ENCODE measurements at places on chromosomes 16 and 17.

DNA sequence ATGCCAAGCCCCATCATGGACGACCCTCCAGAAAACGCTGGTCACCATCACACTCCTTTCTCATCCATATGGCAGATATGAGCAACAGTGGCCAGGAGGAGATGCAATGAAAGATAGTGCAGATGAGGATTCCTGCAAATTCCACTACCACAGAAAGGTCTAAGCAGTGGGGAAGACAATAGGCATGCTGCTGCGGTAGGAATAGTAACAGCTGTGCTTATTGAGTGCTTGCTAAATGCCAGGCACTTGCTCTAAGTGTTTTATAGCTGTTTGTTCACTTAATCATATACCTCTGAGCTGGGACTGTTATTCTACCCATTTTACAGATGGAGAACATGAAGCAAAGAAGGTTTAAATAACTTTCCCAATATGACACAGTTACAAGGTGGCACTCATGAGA is 46.6 kb upstream of the AKAP1 start:
- DNase-seq = no peak

GRCh38 chr16:82510789-82511305 is 115.9 kb upstream of the CDH13 start:
- no peak for DNase-seq

DNA sequence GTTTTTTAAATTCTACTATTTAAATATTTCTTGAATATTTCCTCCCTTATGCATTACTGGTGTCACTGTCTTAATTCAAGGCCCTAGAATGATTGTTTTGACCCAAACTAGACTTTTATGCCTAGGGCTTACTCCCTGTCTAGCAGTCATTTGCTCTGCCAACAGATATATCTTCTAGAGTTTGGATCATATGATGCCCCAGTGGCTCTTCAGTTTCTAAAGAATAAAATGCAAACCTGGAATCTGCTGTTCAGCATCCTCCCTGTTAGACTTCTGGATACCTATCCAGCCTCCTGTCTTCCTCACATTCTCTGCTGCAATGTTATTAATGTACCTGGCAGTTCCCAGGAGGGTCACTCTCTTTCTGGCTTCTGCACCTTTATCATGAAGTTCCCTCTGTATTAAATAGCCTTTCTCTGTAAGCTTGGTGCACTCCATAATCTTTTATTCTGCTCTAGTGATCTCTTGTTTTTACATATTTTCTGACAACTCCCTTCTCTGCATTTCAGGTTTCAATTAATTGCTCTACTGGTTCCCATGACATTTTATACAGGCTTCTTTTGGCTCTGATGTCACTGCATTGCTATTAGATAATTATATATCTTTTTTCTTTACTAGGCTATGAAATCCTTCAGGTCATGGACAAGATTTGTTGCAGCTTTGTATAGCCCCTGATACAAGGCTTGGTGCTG is 15.7 kb downstream of the PHKB start:
- DNase-seq = no peak

- peak; percentile 33 for DNase-seq
These were observed 41.8 kb downstream of the BRD7 start for GRCh38 chr16:50326835-50327465.

DNA sequence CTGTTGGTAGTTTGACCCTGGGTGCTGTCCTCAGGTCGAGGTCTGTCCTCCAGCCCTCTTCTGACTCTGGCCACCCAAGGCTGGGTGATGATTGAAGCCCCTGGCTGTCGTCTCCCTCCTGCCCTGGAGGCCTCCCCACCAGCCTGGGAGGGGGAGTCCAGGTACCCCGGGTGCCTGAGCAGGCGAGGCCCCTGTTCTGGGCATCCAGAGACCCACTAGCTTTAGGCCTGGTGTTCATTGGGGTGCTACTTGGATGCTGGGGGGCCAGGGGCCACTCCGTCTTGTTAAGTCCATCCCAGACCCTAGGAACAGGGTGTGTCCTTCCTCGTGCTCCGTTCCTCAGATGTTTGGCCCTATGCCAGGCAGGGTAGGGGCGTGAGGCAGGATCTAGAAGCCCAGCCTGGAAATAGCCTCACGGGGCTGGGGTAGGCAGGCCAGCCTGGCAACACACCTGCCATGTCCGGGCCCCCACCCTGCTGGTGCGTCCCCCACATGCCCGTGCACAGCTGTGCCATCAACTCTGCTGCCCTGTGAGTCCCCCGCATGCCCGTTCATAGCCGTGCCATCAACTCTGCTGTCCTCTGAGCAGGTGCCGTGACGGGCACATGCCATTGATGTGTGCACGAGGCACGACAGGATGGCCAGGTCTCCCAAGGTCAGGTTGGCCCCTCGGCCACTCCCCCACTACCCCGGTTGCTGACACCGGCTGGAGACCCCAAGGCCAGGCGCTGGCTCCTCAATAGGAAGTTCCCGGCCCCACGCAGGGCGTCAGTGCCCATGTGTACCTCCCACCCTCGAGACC is 36.9 kb downstream of the GINS2 start:
- no peak for DNase-seq

Data from H9 (cell line).